ENCODE measurements at places on chromosomes 7 and 10.

GRCh38 chr7:134420424-134421125 is 38.3 kb downstream of the AKR1B1 start:
- DNase-seq, result peak; percentile 66

- no peak for DNase-seq
These were observed 34.4 kb upstream of the GRM8 start for GRCh38 chr7:127287133-127287532.

GRCh38 chr7:71131256-71132126 is 453 bp upstream of the GALNT17 start:
- no peak for DNase-seq

GRCh38 chr7:117048882-117049281 is 95.6 kb downstream of the ST7 start:
- no peak for DNase-seq

DNA sequence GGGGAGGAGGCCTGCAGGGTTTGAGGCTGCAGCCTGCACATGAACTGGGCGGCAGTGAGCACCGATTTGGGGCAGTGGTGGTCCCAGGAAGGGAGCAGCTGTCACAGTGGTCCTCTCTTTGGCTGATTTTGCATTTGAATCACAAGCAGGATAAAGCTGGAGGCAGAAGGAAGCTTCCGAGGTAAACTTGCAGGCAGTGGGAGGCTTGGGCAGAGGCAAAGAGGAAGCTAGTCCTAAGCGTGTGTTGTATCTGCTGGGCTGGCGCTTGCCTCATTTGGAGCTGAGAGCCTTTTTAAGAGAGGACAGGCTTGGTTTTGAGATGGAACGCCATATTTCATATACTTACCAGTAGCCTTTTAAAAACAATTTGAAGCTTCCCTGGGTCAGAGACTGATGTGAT is 177.2 kb upstream of the PODXL start:
- DNase-seq, result no peak

DNA sequence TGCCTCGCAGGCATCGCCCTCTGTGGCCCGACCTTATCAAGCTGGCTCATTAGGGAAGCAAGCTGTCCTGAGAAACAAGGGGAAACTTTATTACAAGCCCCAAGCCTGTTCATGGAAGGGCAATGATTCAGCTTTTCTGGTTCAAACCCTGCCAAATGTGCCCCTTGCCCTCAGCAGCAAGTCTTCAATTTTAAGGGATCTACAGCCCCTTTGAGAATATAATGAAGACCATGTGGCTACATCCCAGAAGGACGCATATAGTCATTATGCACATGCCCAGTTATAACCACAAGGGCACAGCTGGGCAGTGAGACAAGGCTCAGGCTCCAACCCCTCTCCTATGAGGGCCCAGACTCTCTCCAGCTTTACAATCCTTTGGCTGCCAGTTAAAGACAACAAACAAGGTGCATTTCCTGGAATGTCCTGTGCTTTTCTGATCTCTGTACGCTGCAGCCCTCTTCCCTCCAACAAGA is 56.7 kb downstream of the DDC start:
- no peak for DNase-seq

DNA sequence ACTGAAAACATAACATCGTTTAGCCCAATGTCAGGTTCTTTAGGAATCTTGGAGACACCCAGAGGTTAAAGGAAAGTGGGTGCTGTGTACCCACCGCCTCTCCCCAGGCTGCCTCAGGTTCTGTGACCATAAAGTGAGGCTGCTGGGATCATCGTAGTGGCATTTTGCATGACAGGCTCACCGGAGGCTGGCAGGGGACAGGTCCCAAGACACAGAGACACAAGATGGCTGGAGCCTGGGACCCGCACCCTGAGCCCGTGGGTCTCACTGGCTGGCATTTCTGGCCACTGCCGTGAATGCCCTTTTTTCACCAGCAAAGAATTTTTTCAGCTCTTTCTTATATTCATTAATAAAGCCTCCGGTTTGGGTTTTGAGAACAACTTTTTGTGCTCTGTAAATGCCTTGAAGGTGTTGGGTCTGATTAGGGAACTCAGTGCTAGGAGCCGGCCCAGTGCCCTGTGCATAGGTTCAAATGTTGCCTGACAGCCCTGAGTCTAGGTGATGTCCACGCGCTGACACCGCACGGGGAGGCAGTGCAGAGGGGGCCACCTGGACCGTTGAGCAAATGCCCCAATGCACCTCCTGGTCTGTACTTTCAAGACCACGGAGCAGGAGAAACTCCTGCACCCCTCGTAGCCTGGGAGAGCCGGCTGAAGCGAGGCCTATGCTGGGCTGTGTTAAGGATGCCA is 130.0 kb downstream of the PAXIP1 start:
- no peak for DNase-seq

- DNase-seq, result no peak
These were observed 91.3 kb downstream of the PCGF5 start for GRCh38 chr10:91311601-91312381.

DNA sequence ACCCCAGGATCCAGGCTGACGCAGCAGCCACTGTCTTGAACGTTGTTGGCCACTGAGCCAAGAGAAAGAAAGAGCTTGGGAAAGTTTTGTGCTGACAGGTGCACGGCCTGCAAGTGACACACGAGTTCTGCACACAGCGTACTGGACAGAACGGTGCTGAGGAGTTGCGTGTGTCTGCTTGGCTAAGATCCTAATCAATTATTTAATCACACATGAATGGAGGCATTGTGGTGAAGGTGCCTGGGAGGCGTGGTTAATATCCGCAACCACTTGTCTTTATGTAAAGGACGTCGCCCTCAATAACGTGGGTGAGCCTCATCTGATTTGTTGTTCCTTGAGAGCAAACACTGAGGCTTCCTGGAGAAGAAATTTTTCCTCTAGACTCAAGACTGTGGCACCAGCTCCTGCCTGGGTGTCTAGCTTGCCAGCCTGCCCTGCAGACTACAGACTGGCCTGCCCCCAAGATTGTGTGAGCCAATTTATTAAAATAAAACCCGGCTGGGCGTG is 16.6 kb upstream of the GNA12 start:
- no peak for DNase-seq

GRCh38 chr7:26858241-26858715 is 6.1 kb downstream of the SKAP2 start:
- no peak for DNase-seq

- no peak for DNase-seq
These were observed 434.6 kb upstream of the SEMA3A start for GRCh38 chr7:84629216-84629615.

DNA sequence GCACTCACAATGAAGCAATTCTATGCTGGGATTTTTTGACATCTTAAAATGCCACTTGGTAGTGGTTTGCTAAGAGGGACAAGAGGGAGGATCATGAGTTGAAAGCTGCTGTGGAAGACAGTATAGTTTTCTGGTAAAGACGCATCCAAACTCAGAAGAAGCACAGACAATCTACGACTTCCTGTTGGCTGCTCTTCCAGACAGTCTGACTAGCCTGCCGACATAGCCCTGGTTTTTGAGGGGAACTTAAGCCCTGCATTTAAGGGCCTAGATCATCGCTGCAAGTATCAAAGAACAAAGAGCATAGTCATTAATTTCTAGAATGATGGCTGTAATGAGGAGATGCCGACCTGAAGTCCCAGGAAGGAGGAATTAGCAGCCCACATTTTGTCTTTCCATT is 99.9 kb upstream of the IKZF1 start:
- DNase-seq, result no peak

DNA sequence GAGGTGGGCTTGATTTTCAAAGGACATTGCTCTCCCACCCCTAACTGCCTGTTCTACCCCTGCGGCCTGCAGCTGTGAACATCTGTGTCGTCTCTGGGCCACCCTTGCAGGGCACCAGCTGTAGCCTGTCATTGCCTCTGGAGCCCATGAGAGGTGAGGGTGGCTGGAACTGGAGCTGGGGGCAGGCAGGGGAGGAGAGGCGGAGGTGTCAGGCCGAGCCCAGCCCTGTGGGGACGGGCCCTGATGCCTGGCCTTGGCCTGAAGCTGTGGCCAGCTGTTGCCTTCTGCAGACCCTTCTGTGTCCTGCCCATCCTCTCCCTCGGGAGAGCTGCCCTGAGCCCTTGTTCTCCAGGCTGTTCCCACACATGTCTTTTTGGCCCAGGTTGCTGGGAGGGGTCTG is 44.5 kb downstream of the PALD1 start:
- DNase-seq, result no peak

DNA sequence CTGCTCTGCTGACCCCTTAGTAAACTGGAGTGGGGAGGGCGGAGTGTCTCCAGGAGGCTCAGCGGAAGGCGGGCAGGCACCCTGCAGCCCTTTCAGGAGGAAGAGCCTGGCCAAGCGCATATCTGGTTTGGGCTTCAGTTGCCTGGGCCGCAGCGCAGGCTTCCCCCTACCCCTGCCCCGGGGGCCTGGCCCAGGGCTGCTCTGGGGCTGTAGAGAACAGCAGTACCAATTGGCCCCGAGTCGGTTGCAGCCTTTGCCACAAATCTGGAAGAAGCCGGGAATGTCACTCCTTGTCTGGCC is 28.1 kb upstream of the JAKMIP3 start:
- DNase-seq, result no peak

DNA sequence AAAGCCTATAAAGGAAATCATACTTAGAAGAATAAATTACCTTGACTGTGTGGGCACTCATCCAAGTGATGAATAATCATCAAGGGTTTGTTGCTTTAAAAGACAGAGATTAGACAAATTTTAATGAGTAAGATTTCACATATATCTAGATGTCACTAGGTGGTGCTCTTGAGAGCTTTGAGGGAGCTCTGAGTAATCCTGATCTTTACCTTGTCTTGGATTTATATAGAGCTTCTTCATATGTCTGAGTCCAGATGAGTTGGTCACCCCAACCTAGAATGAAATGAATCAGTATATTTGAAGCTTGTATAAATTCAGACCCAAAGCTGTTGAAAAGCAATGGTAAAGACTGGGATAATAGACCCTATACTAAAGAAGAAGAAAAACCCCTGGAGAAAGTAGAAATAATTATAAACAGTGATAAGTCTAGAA is 3.7 kb downstream of the AGR2 start:
- peak; percentile 9 for DNase-seq

GRCh38 chr7:55005241-55005851 is 13.5 kb upstream of the EGFR start:
- DNase-seq, result no peak

DNA sequence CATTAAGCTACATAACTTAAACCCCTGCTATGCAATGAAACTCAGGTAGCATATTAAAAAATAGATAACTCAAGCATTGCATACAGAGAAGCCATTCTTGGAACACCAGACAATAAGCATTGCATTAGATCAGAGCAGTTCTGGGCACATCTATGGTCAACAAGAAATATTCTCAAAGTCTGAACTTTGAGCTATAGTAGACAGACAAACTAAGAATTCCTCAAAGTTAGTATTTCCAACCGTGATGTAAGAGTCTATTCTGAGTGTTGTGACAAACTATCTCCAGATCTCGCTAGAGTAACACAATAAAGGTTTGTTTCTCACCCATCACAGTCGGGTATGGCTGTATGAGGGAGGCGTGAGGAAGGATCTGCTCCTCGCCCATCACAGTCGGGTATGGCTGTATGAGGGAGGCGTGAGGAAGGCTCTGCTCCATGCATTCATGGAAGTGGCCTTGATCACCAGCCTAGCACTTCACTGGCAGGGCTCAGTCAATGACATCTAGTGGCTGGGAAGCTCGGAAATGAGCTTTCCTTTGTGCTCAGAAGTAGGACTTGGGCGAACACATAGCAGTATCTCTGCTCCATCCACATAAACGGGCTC is 61.6 kb upstream of the ANKRD1 start:
- DNase-seq, result no peak

GRCh38 chr10:6091630-6092029 is 2.8 kb downstream of the RBM17 start:
- no peak for DNase-seq

DNA sequence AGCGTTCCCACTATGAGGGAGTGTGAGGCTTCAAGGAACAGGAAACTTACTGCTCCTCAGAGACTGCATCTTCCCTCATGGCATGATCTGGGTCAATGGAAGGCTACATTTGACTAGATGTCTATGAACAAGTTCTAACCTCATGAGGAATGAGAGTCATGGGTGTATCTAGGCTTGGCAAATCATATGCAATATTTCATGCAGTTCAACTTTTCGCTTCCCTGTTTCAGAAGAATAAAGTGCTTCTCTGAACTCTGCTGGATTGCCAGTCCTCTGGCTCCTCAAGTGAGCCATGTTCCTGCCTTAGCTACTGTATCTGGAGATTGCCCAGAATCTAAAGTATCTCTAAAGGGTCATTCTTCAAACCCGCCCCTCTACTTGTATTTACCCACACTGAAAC is 54.3 kb upstream of the SEMA3A start:
- no peak for DNase-seq

GRCh38 chr7:41696323-41696916 is 6.5 kb downstream of the INHBA start:
- peak; percentile 59 for DNase-seq

- no peak for DNase-seq
These were observed 114.6 kb downstream of the PIP4K2A start for GRCh38 chr10:22599636-22600228.

- no peak for DNase-seq
These were observed 816.1 kb upstream of the C7orf33 start for GRCh38 chr7:147774461-147774860.

DNA sequence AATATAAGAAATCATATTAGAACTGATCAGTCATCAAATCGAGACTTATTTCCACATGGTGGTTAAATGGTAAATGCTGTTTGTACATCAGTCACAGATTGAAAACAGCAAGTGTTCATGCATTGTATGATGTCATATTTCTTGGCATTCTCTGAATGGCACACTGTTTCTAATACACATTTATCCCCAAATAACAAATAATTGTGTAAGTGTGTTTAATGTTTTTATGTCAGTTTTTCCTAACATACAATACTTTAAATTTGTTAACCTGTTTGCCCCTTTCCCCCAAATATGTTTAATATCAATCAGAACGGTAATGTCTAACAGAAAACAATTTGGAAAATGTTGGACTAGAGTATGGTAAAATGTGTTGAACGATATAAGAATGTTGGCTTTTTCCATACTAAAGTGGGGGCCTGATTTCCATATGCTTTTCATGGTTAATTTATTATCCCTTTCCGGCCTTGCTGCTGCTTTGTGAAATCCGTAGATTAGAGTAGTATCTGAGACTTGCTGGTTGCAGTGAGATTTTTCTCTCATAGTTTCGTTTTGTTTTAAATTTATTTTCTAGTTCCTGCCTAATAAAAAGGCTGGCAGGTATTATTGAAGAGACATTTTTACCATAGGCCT is 23.7 kb downstream of the RAB18 start:
- peak; percentile 10 for DNase-seq

DNA sequence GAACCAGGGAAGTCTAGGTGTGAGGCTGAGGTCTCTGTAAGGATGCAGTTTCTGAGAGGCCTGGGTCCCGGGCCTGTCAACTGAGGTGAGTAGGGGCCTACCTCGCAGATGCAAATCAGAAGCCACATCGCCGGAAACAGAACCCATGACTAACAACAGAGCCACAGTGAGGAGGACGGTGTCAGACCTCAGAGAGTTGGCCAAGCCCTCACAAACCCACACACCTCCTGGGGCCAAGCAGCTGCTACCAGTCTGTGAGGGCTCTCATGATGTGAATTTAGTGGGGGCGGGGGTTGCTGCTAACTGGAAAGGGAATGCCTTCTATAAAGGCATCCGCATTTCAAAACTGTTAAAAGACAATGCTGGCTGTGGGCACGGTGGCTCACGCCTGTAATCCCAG is 103.0 kb downstream of the COBL start:
- DNase-seq, result no peak

- no peak for DNase-seq
These were observed 30.0 kb downstream of the GTF2IRD1 start for GRCh38 chr7:74483402-74484336.

- DNase-seq, result peak; percentile 40
These were observed 44.5 kb upstream of the AGR3 start for GRCh38 chr7:16926283-16926682.

Measured in globus pallidus (tissue), 1 donor.